ENCODE measurements at places on chromosomes 4 and X.

- no peak for DNase-seq
These were observed 50.5 kb upstream of the FAM47C start for GRCh38 chrX:36957425-36958328.

GRCh38 chr4:76257824-76258223 lies 6.3 kb downstream of the FAM47E start:
- DNase-seq, result no peak

DNA sequence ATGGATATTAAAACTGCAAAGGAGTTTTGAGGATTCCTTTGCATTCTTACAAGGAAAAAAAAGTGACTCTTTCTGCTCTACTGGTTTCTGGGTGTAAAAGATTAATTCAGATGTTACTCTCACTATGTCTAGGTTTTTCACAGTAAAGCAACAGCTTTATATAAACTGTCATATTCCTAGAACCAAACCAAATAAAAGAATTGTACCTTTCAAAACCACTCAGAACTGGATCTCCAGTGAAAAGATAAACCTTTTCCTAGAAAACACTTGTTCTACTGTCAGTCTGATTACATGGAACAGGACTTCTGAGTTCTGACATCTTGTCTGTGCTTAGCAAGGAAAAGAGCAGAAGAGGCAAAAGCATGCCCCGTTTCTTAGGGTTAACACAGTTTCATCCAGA lies 5.0 kb upstream of the PPID start:
- no peak for DNase-seq

DNA sequence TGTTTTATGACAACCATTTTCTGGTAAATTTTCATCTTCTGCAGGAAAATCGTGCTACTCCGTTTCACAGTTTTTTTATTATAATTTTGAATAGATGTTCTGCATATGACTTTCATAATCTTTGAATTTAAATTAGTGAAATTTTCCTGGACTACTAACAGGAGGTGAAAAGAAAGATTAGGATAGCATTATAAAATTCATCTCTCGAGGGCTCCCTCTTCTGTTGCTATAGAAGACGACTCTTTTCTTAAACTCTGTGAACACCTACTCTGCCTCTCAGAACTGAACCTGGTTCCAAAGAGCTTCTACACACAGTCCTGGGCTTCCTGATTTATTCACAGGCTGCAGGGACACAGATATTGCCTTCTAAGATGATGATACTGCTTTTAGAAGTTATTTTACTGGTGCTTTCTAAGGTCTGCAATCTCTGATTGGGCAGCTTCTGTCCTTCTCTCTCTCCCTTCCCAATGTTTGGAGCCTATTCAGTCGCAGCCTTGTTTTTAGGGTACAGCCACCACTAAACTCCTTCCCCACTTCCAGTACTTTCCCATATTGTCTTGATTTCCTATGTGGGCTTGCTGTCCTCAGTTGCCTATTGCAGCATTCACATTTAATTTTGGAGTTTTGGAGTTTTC lies 10.1 kb upstream of the SAP30 start:
- peak; percentile 7 for DNase-seq

DNA sequence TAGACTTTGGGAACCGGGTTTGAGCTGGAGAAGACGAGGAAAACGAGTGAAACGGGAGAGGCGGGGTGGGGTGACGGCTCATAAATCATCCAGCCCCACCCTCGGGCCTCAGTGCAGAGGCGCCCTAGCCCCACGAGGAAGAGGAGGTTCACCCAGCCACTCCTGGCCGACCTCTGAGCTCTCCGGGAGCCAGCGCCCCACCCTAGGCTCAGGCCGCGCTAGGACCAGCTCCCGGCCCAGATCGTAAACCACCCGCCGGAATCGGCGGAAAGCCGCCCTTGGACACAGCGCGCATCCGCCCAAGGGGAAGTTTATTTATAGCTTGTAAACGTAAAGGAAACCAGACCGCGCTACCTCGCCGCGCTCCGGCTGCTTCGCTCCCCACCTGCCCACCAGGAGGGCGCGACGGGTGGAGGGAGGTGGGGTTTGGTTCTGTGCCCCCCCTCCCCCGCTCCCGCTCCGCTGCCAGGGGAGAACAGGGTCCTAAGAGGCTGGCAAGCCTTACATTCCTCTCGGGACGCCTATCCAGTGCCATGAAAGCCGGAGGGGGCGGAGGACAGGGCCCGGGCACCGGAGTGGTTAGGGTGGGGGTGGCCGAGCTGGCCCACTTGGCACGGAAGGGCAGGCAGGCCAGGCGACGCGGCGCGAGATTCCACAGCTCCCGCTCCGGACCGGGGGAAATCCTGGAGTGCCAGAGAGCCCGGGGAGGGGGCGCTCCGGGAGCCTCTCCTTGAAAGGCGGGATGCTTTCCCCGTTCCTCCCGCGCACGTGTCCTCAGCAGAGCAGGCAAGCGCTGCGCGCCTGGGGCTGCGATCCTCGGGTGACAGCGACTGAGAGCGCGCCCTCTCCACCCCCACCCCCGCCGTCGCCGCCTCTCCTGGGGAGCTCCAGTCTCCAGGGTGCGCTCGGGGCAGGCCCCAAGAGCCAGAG lies 84.2 kb downstream of the BCOR start:
- DNase-seq, result peak; percentile 47

- DNase-seq, result no peak
These were observed 12.2 kb upstream of the CAMK2D start for GRCh38 chr4:113773756-113774155.

DNA sequence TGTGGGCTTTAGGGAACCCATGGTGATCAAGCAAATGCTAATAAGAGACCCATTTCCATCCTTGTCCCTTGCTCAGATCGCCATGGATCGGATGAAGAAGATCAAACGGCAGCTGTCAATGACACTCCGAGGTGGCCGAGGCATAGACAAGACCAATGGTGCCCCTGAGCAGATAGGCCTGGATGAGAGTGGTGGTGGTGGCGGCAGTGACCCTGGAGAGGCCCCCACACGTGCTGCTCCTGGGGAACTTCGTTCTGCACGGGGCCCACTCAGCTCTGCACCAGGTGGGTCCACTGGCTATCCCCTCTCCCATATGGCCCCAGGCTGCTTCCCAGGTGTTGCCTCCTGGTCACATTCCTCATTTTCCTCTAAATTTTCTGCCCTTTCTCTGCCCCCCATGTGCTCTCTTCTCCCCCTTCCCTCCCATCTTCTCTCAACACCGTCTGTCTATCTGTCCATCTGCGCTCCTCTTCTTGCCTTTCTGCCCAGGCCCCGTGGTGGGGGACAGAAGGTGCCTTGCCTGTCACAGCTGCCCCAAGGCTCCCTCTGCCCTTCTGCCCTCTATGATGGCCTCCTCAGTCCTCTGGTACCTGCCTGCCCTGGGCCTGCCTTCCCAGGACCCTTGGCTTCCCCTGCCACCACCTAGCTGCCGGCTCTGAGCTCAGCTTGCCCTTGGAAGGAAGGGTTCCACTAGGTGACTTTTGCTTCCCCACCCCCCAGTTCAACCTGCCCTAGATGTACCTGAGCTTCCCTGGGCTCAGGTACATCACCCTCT lies 5.2 kb downstream of the CDK16 start:
- no peak for DNase-seq

GRCh38 chrX:33188286-33188685 lies 23.1 kb downstream of the DMD start:
- DNase-seq, result no peak

GRCh38 chr4:7402526-7402925 lies 32.2 kb downstream of the PSAPL1 start:
- DNase-seq, result no peak

- DNase-seq, result no peak
These were observed 171.9 kb downstream of the NDST4 start for GRCh38 chr4:114941503-114941902.

DNA sequence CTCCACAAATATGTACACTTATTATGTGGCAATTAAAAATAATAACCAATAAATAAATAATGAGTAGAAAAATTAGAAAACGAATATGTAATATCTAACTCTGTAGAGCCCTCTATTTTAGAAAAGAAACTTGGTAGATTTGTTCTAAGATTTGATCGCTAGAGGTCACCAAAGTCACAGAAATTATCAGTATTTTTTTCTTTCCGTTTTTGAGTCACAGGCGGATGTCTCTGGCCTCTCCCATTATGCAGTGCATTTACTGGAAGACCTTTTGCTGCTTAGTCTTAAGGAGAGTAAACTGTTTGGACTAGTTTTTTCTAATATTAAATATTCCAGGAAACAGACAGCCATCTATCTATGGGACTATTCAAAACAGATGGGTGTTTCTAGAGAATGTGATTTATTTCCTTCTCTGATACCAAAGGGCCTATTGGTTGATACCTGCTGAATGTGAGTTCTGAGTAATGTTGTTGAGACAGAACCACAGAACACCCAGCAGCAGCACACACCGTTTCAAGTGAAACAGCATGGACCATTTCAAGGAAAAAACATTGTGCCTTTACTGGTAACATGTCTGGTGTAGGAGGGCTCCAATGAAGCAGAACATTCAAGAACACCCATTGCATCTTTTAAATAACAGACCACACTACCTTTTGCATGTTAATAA lies 34.0 kb upstream of the GYPA start:
- peak; percentile 57 for DNase-seq

DNA sequence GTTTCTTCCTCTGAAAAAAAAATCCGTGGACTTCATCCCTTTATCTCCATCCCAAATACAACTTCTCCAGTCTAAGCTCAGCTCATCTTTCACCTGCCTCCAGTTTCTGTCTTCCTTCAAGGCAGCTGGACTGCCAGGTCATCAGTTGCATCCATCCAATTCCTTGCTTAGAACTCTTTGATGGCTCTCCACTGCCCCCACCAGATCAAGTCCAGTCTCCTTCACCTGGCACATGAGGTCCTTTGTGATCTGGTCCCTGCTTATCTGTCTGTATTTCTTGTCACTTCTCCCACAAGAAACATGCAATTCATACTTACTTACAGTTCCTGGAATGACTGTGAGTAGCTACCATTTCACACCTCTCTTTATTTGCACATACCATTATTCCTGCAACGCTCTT lies 33.8 kb downstream of the OTUD6A start:
- DNase-seq, result peak; percentile 3
